Retinal pigment epithelial cell (primary cell): ENCODE measurements at places on chromosomes 2 and 18.

DNA sequence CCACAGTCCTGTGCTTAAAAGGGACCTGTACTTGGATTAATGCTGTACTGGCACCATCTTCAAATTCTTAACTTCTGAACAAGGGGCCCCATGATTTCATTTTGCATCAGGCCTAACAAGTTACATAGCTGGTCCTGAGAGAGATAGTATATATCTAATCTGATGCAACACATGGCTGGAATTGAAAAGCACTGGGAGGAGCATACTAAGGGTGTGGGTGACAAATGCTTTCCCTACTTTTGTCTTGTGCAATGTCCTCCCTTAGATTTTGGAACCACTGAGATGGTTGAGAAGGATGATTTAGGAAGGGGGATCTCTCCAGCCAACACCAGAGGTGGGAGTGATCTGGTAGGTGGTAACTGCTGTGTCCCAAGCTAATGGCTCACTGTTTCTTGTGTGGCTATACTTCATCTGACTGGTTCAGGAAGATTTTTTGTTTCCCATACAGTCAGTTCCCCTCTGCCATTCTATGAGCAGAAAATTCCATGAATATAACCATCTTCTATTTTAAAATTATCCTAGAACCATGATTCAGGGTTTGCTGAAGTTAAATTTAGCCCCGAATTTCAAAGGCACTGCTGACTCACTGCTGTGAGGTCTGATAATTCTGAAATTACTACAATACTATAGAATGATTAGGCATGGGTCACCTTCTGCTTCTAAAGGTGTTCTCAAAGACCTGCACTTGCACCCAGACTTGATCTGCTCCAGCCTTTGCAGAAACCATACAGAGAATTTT lies 108.3 kb upstream of the NCKAP5 start:
- no peak for DNase-seq

DNA sequence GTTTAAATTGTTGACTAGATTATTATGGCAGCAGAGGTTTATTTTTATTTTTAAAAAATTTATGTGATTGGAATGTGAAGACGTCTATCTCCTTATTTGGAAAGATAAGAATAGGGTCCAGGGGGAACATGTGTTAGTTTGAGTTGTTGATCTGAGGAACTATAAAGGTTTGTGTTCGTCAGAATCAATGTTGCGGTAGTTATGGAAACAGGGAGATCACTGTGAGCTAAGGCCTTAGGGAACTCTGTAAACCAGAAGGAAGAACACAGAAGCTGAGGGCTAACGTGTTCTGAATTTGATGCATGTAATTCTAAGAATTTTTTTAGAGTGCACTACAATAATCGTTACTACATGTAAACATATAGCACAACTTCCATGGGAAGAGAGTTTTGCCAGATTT lies 168.5 kb upstream of the ZSWIM2 start:
- no peak for DNase-seq

DNA sequence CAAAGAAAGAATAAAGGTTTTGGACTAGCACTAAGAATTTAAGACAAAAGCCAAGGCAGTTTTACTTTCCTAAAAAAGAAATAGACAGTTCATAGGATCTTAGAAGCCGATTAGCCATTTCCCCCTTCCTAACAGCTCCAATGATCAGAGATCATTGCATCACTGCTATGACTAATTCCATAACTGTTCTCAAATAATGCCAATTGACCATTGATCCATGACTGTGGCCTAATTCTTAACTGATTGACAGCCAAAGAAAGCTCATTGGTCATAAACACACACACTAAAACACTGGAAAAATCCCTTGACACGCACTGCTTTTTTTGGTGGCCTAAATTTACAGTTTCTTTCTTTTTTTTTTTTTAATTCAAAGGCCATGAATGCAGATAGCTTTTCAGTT lies 345.0 kb upstream of the ACVR2A start:
- DNase-seq, result no peak

- peak; percentile 79 for DNase-seq
These were observed 14.3 kb downstream of the DSG2 start for GRCh38 chr18:31512203-31512764.

- peak; percentile 66 for DNase-seq
These were observed 37.4 kb upstream of the RAPGEF4 start for GRCh38 chr2:172698041-172698863.

- no peak for DNase-seq
These were observed 45.4 kb downstream of the FER1L5 start for GRCh38 chr2:96687711-96688640.

GRCh38 chr2:179107737-179108136 lies 57.8 kb upstream of the CCDC141 start:
- DNase-seq, result no peak

GRCh38 chr2:198211706-198212105 lies 407.3 kb downstream of the PLCL1 start:
- DNase-seq, result no peak
